Tibial nerve (tissue), 4 donors: ENCODE measurements at places on chromosomes 4 and X. TPM values are rescaled to one million over a fixed set of nuclear protein-coding genes. Genes with fewer than 3 reads are reported as not detected.

MAPK10 gene
- 20.7 TPM for total RNA-seq

MAGEC3 gene
- not detected for total RNA-seq

GRCh38 chrX:110280954-110281353 lies 36.9 kb downstream of the AMMECR1 start:
- no peak overlapping the region for H3K27ac ChIP-seq
- no peaks in the 10 kb centered on the region for H3K36me3 ChIP-seq
- no peak overlapping the region for H3K4me3 ChIP-seq
- peaks cover 6% of the 10 kb centered on the region for H3K27me3 ChIP-seq
- no peaks in the 10 kb centered on the region for H3K4me1 ChIP-seq
- DNase-seq = no peak

DNA sequence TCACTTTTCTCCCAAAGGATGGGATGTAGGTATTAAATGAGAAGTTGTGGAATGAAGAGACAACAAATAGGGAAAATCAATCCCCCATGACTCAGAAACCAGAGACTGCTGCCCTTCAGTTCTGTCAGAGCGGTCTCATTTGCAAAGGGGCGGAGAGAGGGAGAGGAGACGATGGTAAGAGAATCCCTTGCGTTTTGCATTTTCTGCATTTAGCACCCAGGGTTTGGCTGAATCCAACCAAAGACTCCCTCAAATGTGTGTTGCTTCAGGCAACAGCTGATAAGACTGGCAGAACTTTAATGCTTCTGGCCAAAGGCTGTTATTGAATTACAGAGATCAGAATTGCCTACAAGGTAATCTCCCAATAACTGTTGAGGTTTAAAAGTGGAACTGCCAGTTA lies 230.2 kb downstream of the EVC2 start:
- no peaks in the 10 kb centered on the region for H3K27me3 ChIP-seq
- no peak overlapping the region for H3K4me3 ChIP-seq
- H3K36me3 ChIP-seq = no peaks in the 10 kb centered on the region
- DNase-seq = no peak
- H3K4me1 ChIP-seq = no peaks in the 10 kb centered on the region
- H3K27ac ChIP-seq = no peak overlapping the region

- no peaks in the 10 kb centered on the region for H3K36me3 ChIP-seq
- H3K4me3 ChIP-seq = no peak overlapping the region
- peaks cover 26% of the 10 kb centered on the region for H3K4me1 ChIP-seq
- no peak overlapping the region for H3K27ac ChIP-seq
- H3K27me3 ChIP-seq = peaks cover 37% of the 10 kb centered on the region
These were observed 1.3 kb upstream of the JAKMIP1 start for GRCh38 chr4:6201580-6202091.

DNA sequence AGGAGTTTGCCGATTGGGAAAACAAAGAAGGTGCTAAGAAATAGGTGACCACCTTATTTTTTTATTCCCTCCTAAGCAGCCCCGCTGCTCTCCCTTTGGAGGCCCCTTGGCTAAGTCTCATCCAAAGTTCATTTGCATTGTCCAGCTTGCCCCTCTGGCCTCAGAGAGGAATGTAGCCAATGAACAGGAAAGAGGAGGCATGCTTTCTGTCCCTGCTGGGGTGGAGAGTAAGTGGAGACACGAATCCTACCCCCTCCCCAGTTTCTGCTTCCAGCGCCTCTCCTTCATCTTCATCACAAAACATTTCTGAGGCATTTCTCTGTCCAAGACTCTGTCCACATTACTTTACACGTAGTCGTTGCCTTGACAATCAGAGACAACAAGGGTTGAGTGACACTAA lies 38.7 kb downstream of the NLGN3 start:
- no peak overlapping the region for H3K27ac ChIP-seq
- H3K27me3 ChIP-seq = no peaks in the 10 kb centered on the region
- no peaks in the 10 kb centered on the region for H3K4me1 ChIP-seq
- DNase-seq = no peak

DNA sequence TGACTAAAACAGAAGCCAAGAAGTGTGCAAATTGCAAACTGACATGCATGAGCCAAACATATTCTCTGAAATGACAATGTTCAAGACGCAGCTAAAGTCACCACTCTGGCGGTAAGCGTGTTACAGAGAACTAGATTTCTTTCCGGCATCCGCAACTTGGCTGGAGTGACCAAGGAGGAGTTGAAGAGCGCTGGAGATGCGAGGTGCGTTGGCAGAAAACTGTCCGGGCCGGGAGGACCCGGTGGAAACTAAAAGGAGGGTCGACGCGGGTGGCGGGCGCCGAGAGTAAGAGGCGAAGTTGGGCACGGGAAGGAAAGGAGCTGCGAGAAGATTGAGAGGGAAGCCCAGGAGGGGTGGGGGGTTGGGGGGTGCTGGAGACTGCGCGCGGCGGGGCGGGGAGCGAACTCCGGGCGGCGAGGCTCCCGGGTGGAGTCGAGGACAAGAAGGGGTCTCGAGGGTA lies 807 bp downstream of the SEL1L3 start:
- no peaks in the 10 kb centered on the region for H3K36me3 ChIP-seq
- peaks cover 4% of the 10 kb centered on the region for H3K27me3 ChIP-seq
- no peak for DNase-seq
- H3K27ac ChIP-seq = peak overlapping the region; percentile 72
- peaks cover 14% of the 10 kb centered on the region for H3K4me1 ChIP-seq

GRCh38 chrX:38805432-38806389 lies 4.5 kb downstream of the MID1IP1 start:
- H3K36me3 ChIP-seq = peaks cover 4% of the 10 kb centered on the region
- H3K4me1 ChIP-seq = no peaks in the 10 kb centered on the region
- H3K4me3 ChIP-seq = peak overlapping the region; percentile 61
- H3K27me3 ChIP-seq = no peaks in the 10 kb centered on the region
- peak; percentile 36 for DNase-seq

DNA sequence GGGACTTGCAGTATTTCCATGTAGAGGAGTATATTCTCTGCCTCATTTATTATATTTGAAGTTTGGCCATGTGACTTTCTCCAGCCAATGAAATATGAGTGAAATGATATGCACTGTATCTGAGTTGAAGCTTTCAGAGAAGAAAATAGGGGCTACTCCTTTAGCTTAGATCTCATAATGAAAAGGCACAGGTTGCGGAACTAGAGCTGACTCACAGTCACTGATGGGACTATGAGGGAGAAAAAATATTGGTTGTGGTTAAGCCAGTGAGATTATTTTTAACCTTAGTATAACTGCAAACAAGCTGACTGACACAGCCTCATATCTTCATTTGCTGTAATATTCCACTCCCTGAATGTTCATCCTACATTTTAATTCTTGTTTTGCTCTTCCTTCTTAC lies 1104.3 kb downstream of the RPA4 start:
- H3K4me1 ChIP-seq = no peaks in the 10 kb centered on the region
- H3K4me3 ChIP-seq = no peak overlapping the region
- H3K36me3 ChIP-seq = no peaks in the 10 kb centered on the region
- no peak for DNase-seq
- no peaks in the 10 kb centered on the region for H3K27me3 ChIP-seq

DNA sequence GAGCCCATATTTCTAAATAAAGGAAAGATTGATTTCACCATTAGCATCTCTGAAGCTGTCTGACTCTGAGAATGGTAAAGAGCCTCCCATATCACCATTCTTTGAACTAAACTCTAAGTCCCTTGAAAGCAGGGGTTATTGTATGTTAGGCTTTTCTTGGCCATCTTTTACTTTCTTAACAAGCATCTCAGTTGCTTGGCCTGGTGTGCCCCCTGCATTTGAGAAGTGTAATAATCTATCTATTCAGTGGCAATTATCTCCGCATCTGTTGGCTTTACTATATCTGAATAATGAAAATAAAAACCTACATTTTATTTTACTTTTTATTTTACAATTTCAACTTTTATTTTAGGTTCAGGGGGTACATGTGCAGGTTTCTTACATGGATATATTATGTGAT lies 128.3 kb upstream of the ARMCX2 start:
- no peaks in the 10 kb centered on the region for H3K27me3 ChIP-seq
- no peaks in the 10 kb centered on the region for H3K4me1 ChIP-seq
- H3K36me3 ChIP-seq = no peaks in the 10 kb centered on the region
- H3K27ac ChIP-seq = no peak overlapping the region
- no peak for DNase-seq
- H3K4me3 ChIP-seq = no peak overlapping the region
